ENCODE measurements at places on chromosomes 3 and 15. TPM values are rescaled to one million over a fixed set of nuclear protein-coding genes. Genes with fewer than 3 reads are reported as not detected.

The PP2D1 gene
- total RNA-seq = not detected

DNA sequence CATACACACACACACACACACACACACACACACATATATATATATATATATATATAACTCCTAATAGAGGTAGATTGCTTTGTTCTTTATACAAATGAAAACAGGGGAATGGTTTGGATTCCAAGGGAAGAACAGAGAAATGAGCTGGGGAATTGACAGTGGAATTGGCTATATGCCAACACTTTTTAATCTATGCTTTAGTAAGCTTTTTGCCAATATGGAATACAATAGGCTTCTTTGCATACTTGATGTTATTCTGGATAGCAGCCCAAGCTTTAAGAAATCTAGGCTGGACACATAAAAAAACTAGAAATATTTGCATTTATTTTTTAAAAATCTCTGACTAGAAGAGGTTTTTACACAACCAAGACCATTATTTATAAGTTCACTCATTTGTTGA lies 334.2 kb upstream of the MDFIC2 start:
- H3K36me3 ChIP-seq = no peaks in the 10 kb centered on the region
- H3K27me3 ChIP-seq = no peaks in the 10 kb centered on the region
- H3K27ac ChIP-seq = no peak overlapping the region
- no peak overlapping the region for H3K4me3 ChIP-seq
- H3K4me1 ChIP-seq = no peaks in the 10 kb centered on the region
- DNase-seq = no peak

- DNase-seq = no peak
- no peak overlapping the region for H3K4me3 ChIP-seq
- H3K27ac ChIP-seq = peak overlapping the region; percentile 80
- H3K4me1 ChIP-seq = peaks cover 68% of the 10 kb centered on the region
- no peaks in the 10 kb centered on the region for H3K27me3 ChIP-seq
- no peaks in the 10 kb centered on the region for H3K36me3 ChIP-seq
Measured at GRCh38 chr15:52008698-52009434, 10.2 kb upstream of the MAPK6 start.

The SCAANT1 gene
- total RNA-seq = not detected

GRCh38 chr15:76979331-76979925 lies 15.5 kb upstream of the PSTPIP1 start:
- H3K4me3 ChIP-seq = no peak overlapping the region
- H3K27ac ChIP-seq = no peak overlapping the region
- H3K36me3 ChIP-seq = no peaks in the 10 kb centered on the region
- H3K4me1 ChIP-seq = peaks cover 34% of the 10 kb centered on the region
- no peak for DNase-seq

The ADAMTS17 gene
- total RNA-seq = 1.1 TPM

The CEMIP gene
- not detected for total RNA-seq

DNA sequence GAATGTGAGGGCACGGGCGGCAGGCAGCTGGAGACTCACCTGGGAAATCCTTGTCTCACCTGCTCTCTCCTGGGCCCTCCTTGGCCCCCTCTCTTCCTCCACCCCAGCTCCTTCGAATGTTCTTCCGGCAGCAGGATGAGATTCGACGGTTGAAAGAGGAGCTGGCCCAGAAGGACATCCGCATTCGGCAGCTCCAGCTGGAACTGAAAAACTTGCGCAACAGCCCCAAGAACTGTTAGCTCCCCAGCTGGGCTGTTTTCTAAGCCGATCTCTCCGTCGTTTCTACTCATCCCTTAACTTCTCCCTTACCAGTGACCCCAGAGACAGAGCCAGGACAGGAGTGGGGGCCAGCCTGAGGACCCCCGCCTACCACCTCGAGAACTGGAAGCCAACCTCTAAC lies 95.0 kb downstream of the ANP32A start:
- no peaks in the 10 kb centered on the region for H3K4me1 ChIP-seq
- no peak overlapping the region for H3K4me3 ChIP-seq
- DNase-seq = no peak
- H3K36me3 ChIP-seq = no peaks in the 10 kb centered on the region

DNA sequence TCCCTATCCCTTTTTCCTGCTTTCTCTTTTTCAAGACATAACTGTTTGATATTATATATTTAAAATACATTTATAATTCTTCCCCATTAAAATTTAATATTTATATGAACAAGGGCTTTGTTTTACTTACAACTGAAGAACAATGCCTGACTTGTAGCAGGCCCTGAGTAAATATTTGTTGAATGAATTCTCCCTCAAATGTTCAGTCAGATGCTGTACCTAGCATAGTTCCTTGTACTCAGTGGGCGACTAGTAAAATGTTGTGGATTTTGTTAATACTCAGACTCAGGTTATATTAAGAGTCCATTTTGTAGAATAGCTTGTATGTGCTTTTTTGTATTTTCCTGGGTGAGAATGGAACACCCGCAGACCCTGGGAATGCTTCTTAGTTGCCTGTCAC lies 69.1 kb downstream of the SEC22A start:
- H3K4me3 ChIP-seq = no peak overlapping the region
- H3K36me3 ChIP-seq = peaks cover 16% of the 10 kb centered on the region
- H3K27me3 ChIP-seq = no peaks in the 10 kb centered on the region
- H3K4me1 ChIP-seq = no peaks in the 10 kb centered on the region
- no peak for DNase-seq

The MKRN3 gene
- total RNA-seq = 1.5 TPM

The CKMT1B gene
- total RNA-seq = 0.66 TPM

The AAGAB gene
- total RNA-seq = 44.9 TPM

- H3K36me3 ChIP-seq = peaks cover 18% of the 10 kb centered on the region
- no peak for DNase-seq
- H3K27me3 ChIP-seq = no peaks in the 10 kb centered on the region
- H3K4me1 ChIP-seq = no peaks in the 10 kb centered on the region
Measured at GRCh38 chr15:49864251-49864650, 243.4 kb downstream of the DTWD1 start.

The GPR87 gene
- total RNA-seq = 1.0 TPM

GRCh38 chr3:179015551-179016020 lies 56.0 kb downstream of the ZMAT3 start:
- H3K36me3 ChIP-seq = peaks cover 8% of the 10 kb centered on the region
- no peak overlapping the region for H3K4me3 ChIP-seq
- peak; percentile 94 for DNase-seq
- peaks cover 28% of the 10 kb centered on the region for H3K4me1 ChIP-seq
- peak overlapping the region; percentile 5 for H3K27ac ChIP-seq

GRCh38 chr3:108907194-108907593 lies 46.5 kb downstream of the GUCA1C start:
- H3K4me3 ChIP-seq = no peak overlapping the region
- DNase-seq = no peak
- no peak overlapping the region for H3K27ac ChIP-seq
- H3K36me3 ChIP-seq = peaks cover 2% of the 10 kb centered on the region
- peaks cover 2% of the 10 kb centered on the region for H3K27me3 ChIP-seq

GRCh38 chr3:42612928-42613327 lies 12.4 kb downstream of the NKTR start:
- peaks cover 28% of the 10 kb centered on the region for H3K36me3 ChIP-seq
- no peak overlapping the region for H3K4me3 ChIP-seq
- no peaks in the 10 kb centered on the region for H3K27me3 ChIP-seq
- peaks cover 35% of the 10 kb centered on the region for H3K4me1 ChIP-seq

The CMTM8 gene
- 4.8 TPM for total RNA-seq

DNA sequence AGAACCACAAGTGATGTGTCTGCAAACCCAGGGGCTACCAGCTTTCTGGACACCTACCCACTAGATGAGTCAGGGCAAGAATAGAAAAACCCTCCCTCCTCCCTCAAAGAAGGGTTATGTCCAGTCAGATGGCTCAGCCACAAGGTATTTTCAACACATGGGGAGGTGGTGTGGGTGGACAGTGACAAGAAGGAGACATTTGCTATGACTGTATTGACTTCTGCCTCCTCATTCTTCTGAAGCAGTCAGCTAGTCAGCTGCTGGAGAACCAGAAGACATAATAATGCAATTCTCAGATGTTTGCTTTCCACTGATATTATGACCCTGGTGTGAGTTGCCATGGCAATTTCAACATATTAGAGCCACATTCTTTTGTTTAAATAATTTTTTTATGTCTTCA lies 66.7 kb upstream of the GOLGA8B start:
- H3K27me3 ChIP-seq = peaks cover 14% of the 10 kb centered on the region
- H3K4me3 ChIP-seq = no peak overlapping the region
- H3K27ac ChIP-seq = no peak overlapping the region
- peak; percentile 50 for DNase-seq
- H3K36me3 ChIP-seq = no peaks in the 10 kb centered on the region

GRCh38 chr3:137998121-137999042 lies 11.6 kb upstream of the CLDN18 start:
- H3K36me3 ChIP-seq = no peaks in the 10 kb centered on the region
- peaks cover 2% of the 10 kb centered on the region for H3K27me3 ChIP-seq
- DNase-seq = no peak
- no peaks in the 10 kb centered on the region for H3K4me1 ChIP-seq

GRCh38 chr15:94305133-94305532 lies 73.8 kb downstream of the MCTP2 start:
- DNase-seq = peak; percentile 83
- peaks cover 81% of the 10 kb centered on the region for H3K36me3 ChIP-seq
- peak overlapping the region; percentile 92 for H3K27ac ChIP-seq
- no peaks in the 10 kb centered on the region for H3K27me3 ChIP-seq

DNA sequence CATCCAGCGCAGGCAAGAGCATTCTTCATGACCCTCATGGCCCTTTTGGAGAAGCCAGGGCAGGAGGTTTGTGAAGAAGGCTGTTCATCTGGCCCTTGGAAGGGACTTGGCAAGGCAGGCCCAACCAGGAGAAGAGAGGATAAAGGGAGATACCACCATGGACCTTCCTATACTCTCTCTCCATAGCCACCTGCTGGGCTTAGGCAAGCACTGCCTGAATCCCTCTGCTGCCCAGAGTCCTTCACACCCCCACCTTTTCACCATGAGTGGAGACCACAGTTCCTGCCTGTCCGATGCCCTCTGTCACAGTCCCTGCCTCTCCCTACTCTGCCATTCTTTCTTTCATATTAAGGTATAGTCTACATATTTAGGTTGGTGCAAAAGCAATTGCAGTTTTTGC lies 10.6 kb upstream of the SFMBT1 start:
- H3K27ac ChIP-seq = no peak overlapping the region
- peaks cover 2% of the 10 kb centered on the region for H3K4me1 ChIP-seq
- no peak overlapping the region for H3K4me3 ChIP-seq
- no peak for DNase-seq
- H3K27me3 ChIP-seq = peaks cover 12% of the 10 kb centered on the region

DNA sequence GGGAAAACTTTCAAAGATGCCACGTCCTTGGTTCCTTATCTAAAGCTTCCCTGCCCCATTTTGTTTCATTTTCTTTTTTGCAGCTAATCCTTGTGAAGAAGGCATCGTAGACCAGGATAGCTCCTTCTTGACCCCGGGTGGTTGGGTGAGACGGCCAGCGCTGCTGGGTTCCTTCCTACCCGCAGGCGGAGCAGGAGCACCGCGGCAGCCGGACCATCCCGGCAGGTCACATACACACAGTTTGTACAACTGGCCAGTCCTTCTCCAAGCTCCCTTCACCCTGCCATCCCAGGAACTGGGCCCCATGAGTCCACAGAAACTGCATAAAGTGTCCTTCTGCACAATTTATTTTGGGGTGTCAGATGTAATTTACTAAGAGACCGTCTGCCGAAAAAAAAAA lies 83.9 kb downstream of the MEGF11 start:
- H3K27ac ChIP-seq = no peak overlapping the region
- peaks cover 7% of the 10 kb centered on the region for H3K27me3 ChIP-seq
- H3K36me3 ChIP-seq = no peaks in the 10 kb centered on the region
- H3K4me1 ChIP-seq = no peaks in the 10 kb centered on the region

The CPB1 gene
- not detected for total RNA-seq

GRCh38 chr3:133014325-133014724 lies 23.9 kb upstream of the TMEM108 start:
- no peak for DNase-seq
- H3K4me1 ChIP-seq = no peaks in the 10 kb centered on the region
- H3K36me3 ChIP-seq = no peaks in the 10 kb centered on the region
- no peak overlapping the region for H3K27ac ChIP-seq

- H3K36me3 ChIP-seq = peaks cover 12% of the 10 kb centered on the region
- H3K27ac ChIP-seq = peak overlapping the region; percentile 89
- peak; percentile 91 for DNase-seq
- H3K27me3 ChIP-seq = peaks cover 4% of the 10 kb centered on the region
- H3K4me1 ChIP-seq = peaks cover 64% of the 10 kb centered on the region
Measured at GRCh38 chr3:172106989-172107388, 67.6 kb downstream of the FNDC3B start.

DNA sequence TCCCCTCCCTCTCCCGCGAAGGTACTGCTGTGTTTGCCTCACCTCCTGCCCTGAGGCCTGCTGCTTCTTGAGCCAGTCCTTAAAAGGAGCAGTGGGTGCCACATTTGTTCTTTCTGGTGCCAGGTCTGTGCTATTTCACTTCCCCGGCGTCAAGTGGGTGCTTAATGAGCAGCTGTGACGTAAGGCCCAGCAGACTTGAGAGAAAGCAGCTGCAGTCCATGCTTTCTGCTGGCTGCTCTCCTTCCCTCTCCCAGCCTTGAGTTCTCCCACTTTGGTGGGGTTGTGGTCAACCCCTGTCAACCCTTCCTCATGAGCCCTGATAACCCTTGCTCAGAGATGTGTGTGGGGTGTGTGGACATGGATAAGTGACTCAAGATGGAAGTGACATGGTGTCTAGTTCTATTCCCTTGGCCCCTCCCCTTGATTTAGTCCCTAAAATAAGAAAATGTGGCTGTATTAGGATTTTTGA lies 6.9 kb downstream of the INAFM2 start:
- peaks cover 7% of the 10 kb centered on the region for H3K36me3 ChIP-seq

DNA sequence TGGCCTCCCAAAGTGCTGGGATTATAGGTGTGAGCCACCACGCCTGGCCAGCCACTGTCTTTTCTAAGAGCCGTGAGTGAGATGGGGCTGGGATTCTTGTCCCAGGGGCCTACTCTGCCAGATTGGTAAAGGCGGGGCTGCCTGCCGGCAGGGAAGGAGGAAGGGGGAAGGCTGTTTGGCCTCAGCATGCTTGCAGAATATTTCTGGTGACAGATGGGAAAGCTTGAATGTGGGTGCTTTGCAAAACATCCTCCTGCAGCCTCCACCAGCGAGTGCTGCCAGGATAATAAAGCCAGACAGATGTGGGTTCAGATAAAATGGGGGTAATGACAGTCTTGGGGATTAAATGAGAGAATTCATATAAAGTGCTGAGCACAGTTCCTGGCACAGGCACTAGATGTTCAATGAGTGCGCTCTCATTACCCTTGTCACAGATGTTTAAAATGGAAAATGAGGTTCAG lies 19.8 kb upstream of the ACOX2 start:
- H3K36me3 ChIP-seq = no peaks in the 10 kb centered on the region
- peaks cover 5% of the 10 kb centered on the region for H3K27me3 ChIP-seq
- H3K4me3 ChIP-seq = no peak overlapping the region
- DNase-seq = no peak

The TM6SF1 gene
- total RNA-seq = 4.0 TPM

The RTP1 gene
- total RNA-seq = not detected

GRCh38 chr3:32384938-32385337 lies 6.7 kb upstream of the CMTM7 start:
- peaks cover 5% of the 10 kb centered on the region for H3K4me1 ChIP-seq
- H3K36me3 ChIP-seq = no peaks in the 10 kb centered on the region
- H3K4me3 ChIP-seq = no peak overlapping the region
- H3K27me3 ChIP-seq = peaks cover 4% of the 10 kb centered on the region
- no peak for DNase-seq

The TRPM1 gene
- total RNA-seq = not detected
